ENCODE measurements at places on chromosomes 13 and 19.

GRCh38 chr13:111484141-111484925 lies 163.9 kb downstream of the TEX29 start:
- no peak for DNase-seq

GRCh38 chr13:94967183-94968039 lies 255.1 kb upstream of the SOX21 start:
- DNase-seq, result peak; percentile 49

GRCh38 chr13:30841154-30841553 lies 64.9 kb upstream of the MEDAG start:
- DNase-seq, result no peak

GRCh38 chr13:110685305-110686020 lies 20.5 kb downstream of the CARS2 start:
- no peak for DNase-seq

DNA sequence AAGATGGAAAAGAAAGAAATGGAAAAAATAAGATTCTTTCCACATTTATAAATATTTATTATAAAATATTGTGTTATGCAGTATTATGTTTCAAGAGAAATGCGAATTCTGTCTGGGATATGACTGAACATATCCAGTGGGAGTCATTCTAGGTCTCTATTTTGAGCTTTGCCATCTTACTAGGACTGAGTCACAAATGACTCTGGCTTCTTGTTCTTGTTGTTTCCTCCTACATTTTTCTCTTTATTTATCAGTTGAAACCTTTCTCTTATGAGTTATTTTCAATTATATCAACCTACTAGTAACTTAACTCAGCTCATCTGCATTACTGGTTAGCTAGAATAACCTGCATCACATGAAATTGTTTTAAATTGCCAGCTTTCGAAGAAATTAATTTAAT lies 1247.3 kb downstream of the SLITRK1 start:
- DNase-seq, result no peak

DNA sequence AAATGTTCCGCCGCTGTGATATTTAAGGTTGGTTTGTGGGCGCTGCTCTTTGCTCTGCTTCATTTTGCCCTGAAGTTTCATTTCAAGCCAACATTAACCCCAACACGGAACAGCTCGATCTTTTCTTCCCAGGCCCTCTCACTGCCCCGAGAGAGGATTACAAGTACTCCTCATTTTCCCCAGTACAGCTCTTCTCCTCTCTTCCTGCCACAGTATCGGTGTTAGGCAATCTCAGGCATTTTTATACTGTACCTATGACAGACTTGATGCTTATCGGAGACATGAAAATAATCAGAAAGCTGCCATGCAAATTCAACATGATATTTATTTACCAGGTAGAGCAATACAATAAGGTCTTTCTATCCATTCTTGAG lies 1.3 kb upstream of the EDNRB start:
- no peak for DNase-seq

DNA sequence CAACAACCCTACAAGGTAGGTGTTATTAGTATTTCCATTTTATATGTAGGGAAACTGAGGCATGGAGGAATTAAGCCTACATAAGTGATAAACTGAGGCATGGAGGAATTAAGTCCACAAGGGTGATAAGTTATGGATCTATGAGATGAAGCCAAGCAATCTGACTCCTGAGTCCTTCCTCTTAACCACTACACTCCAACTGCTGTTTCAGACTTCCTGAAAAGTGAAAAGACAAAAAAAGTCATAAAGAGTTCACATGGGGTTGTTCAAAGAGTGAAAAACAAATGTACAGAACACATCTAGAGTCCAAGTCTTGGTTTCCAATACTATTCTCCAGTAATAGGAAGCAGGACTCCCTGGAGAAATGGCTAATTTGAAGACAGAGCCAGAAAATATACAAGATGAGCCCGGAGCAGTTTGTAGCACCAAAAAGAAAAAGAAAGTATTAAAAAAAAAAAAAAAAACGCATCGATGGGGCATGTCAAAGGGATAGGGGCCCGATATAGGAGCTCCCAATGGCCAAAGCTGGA lies 12.1 kb downstream of the CRYL1 start:
- DNase-seq, result no peak

GRCh38 chr13:97043302-97043701 lies 49.0 kb upstream of the OXGR1 start:
- DNase-seq, result no peak

- no peak for DNase-seq
Observed at GRCh38 chr19:38378866-38379265, 4.5 kb downstream of the PSMD8 start.

DNA sequence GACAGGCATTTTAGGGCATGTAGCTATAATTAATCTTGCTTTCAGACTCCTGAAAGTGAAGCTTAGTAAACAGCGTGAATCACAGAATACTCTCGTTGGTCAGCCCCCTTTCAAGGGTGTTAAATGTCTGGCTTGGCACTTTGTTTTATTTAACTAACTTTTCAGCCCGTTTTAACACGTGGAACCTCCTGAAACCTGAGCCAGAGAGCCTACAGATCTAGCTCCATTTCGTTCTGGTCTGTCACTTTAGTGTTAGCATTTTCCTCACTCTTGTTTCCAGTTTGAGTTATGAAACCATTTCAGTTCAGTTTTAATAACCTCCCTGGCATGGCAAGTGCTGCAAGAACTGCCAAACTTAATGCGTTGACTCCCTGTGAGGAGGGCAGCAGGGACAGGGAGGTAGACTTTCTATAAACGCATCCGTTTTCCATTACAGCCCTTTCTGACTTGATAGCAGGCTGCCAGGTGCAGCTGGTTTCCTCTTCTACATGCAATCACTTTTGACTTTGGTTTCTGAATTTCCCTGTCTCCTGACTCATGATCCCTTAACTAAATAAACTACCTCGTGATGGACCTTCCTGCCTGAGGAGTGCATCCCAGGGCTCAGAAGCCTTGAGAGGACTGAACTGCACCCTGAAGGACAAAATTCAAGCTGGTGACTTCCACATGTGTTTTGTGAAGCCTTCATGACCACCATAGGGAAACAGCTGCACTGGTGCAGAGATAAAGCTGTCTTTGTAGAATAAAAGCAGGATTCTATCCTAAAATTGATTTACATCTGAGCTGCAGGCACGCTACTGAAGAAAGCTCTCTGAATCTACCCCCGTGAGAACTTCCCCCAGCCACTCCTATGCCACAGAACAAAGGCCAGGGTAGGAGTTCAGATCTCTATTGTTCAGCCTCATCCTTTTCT lies 192.6 kb downstream of the DLEU7 start:
- no peak for DNase-seq

DNA sequence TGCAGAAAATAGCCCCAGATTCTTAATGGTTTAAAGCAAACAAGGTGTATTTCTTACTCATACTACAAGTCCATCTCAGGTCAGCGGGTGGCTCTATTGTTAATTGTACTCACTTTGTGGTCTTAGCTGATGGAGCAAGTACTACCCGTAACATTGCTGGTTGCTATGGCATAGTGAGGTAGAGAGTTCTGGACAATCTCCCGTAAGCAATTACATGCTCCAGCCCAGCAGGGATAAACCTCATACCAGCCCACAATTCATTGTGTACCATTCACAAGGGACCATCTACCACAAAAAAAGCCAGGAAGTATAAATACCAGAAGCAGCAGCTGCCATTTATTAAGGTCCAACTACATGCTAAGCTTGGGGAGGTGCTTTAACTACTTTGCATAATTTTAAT lies 167.1 kb downstream of the PCDH9 start:
- no peak for DNase-seq

DNA sequence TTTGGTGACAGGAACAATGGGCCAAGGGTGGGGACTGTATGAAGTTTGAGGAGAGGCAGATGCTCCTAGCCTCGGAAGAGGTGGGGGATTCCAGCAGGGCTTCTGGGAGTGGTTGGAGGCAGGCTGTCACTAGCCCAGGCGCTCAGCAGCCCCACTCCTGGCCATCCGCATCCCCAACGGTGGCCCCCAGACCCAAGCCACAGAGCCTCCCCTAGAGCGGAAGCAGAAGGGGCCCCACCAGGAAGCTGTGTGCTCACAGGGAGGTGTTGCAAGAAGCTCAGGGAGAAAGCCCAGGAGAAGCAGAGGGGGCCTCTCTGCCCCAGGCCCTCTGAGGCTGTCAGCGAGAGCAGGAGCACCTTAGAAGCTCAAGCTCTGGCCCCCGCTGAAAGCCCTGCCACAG lies 8.3 kb downstream of the PRAM1 start:
- DNase-seq, result no peak

DNA sequence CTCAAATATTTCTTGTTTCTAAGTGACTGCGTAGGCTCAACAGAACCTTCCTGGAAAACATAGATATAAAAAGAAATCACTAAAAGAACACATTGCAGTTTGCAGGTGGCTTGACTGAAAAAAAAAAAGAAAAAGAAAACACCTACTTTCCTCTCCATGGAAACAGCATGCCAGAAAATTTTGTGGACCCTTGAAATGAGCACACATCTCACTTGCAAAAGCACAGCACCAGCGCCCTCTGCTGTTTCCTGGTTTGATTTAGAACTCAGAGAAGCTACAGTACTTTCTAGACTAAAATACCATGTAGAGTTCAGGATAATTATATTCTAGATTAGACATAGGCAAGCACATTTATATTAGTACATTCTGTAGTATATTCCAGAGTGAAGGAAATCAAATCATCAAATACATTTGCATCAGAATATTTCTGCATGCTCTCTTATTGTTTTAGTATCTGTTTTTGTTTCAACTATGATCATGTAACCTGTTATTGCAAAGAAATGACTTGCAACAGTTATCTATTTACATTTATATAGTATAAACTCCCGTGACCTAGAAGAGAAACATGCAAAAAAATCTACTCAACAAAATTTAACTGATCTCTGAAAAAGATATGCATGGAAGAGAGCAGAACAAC lies 22.3 kb upstream of the XPO4 start:
- peak; percentile 25 for DNase-seq

GRCh38 chr19:32599258-32599657 lies 18.3 kb downstream of the PDCD5 start:
- no peak for DNase-seq

GRCh38 chr19:18158467-18158866 lies 5.5 kb downstream of the PIK3R2 start:
- DNase-seq, result no peak
